ENCODE measurements at places on chromosomes 6 and 20.

DNA sequence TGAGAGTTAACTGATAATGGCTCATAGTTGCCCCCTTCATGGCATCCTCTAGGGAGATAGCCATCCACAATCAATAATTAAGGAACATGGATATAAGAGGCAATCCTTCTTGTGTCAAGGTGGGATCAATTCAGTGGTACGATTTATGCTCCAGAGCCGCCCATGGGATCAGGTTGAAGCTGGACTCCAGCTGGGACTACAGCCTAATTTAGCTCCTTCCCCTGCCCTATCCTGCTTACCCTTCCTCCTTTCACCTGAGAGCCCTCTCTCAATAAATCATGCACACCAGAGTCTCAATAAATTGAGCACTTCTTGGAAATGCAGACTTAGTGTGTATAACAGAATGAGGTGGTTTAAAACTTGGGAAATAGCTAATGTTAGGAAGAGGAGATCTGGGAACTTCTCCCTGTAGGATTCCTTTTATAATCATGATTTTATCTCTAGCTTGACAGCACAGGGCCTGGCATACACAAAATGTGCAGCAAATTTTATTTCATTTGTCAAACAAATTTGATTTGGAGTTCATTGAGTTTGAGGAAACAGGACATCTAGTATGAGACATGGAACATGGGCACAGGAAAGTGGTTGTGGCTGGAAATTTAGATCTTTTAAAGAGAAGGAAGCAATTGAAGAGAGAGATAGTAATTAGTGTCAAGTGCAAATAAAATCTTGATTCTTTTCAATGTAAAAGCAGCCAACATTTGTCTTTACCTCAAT is 28.6 kb upstream of the OGFRL1 start:
- no peak for DNase-seq

DNA sequence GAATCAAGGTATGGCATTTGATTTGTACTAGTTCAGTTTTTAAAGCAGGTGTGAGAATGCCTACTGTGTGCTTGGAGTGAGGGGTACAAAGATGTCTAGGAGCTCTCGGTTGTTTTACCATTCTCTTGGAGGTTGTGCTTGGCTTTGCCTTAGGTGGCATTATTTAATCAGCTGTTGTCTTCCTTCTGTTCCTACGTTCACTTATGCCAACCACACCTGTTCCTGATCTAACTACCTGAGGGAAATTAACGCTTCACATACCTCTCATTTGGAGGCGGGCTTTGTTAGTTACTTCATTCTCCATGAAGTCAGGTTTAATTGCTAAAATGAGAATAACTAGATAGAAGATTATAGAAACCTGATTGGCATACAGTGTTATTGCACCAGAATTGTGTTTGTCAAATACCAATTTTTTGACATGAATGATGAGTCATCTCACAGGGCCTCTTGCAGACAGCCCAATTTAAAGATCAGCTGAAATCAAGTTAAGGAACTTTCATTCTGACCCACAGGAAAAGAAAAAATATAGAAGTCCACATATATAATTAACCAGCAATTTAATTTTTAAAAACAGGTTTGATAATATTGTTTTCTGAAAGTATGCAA is 24.8 kb upstream of the PBOV1 start:
- DNase-seq, result no peak

DNA sequence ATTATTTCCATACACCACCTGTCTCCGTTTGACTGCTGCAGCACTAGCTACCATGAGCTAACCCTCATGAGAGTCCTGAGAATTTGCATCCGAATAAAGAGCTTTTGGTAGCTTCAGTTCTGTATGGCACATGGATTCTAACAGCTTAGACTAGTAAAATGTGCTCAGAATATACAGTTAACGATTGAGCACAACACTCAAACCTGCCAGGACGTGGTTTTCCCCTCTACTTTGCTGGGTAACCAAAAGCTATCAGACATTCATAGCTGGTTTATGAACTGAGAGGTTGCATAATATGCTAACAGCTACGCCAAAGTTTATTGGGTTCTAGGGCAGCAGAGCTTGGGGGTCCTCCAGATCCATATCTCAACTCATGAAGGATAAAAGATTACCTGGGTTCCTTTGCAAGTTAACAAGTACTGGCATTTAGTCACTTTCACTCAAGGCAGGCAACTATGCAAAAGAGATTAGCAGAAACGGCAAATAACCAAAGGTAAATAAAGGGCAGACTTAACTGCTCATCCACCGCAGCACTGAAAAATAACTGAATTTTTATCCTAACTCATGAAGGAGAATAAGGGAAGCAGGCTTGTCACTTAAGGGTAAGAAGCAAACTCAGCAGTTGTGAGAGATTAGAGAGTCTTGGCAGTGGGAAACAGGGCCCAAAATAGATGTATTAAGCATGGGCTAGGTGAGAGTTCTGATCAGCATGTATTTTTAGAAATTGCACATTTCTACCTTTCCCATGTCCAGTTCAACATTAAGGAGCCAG is 29.4 kb downstream of the NUDT3 start:
- no peak for DNase-seq

DNA sequence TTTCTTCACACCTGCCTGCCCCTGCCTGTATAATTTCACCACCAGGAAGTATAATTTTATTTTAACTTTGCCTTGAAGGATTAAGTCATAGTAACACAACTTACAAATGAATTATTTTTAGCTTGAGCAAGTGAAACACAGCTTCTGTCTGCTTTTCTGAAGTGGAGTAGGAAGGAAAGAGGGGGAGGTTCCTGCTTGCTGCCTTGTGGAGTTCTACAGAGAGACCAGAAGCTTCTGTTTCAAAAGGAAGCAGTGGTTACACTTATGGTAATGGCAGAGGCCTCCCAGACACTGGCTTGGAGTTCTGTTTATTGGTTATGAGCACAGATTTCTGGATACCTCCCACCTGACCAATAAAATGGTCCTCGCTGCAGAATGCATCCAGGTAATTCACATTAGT is 159.6 kb downstream of the TMEM200A start:
- DNase-seq, result no peak

DNA sequence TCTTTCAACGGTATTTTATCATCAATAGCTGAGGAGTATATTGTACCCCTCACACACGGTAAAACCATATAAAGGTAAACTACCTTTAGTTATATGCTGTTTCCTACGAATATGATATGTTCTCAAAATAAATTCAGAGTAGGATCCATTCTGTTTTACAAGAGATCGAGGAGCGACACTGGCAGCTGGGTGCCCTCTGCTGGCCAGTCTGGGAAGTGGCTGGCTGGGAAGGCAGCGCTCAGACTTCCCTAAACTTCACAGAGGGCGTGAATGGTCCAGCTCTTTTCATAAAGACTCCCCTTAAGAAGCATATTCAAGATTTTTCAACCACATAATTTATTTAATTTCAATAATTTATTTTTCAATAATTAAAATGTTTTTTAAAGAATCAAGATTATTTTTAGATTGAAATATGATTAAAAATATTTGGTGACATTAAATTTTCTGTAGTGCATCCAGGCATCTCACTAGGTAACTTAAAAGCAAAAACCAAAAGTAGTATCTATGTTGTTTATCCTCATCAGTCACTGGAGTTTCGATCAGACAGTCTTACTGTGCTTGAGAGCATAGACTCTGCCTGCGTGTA is 187.5 kb upstream of the PDE10A start:
- DNase-seq, result peak; percentile 36

DNA sequence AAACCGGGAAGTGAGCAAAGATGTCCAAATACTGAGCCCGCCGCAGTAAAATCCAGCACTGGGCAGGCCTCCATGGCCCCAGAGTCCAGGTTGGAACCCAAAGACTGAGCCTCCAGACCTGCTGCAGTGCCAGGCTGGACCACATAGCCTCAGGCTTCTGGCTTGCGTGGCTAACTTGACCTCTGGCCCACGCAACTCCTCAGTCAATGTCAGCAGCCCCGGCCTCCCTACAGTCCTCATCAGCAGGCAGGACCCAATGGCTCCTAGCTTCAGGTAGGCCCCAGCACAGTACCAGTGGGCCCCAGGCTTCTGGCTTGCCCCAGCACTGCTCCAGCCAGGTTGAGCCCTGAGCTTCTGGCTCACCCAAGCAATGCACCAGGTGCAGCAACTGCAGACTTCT is 245.1 kb upstream of the AFDN start:
- no peak for DNase-seq

- no peak for DNase-seq
Measured at GRCh38 chr20:54622333-54623295, 147.2 kb downstream of the DOK5 start.

GRCh38 chr6:127176146-127176545 is 57.7 kb downstream of the RSPO3 start:
- no peak for DNase-seq

DNA sequence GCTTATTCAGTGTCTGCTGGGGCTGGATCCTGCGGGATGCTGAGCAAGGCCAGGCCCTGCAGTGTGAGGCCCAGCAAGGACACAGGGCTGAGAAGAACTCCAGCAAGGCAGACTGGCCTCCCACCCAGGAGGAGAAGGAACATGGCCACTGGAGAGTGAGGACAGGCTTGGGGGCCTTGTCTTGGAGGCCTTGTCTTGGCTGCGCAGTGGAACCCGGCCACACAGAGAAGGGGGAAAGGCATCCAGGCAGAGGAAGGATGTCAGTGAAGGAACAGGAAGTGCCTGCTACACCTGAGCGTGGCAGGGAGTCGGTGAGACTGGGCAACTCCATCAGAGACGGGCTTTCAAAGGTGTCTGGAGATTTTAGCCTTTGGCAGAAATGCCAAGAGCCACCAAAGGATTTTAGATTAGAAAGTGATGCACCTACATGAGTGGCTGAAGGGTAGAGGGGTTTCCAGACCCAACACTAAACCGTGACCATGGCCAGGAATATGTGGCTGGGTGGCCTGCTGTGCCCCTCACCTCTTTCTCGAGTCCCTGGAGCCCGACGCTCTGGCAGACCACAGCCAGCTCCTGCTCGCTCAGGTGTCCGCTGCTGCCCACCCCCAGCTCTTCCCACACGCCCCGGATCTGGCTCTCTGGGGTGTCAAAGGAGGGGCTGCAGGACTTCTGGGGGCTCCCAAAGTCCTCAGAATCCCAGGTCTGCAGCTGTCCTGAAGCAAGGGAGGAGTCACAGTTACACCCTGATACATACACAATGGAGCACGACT is 80.8 kb downstream of the NINL start:
- DNase-seq, result no peak

DNA sequence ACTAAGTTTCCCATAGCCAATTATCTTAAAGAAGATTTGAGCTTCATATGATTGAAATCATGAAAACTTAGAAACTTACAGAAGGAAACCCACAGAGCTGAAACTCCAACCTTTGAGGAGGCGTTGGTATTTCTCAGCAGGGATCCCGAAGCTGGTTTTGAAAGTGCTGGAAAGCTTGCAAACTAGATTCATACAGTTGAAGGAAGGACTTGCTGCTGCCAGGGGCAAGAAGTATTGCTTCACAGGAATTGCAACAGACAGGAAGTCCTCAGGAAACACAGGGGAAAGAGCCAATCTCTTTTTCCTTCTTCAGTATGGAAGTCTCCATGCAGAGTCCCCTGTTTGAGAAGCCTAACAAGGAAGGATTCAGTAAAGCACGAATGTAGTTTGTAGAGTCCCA is 419.7 kb downstream of the CD109 start:
- DNase-seq, result no peak

DNA sequence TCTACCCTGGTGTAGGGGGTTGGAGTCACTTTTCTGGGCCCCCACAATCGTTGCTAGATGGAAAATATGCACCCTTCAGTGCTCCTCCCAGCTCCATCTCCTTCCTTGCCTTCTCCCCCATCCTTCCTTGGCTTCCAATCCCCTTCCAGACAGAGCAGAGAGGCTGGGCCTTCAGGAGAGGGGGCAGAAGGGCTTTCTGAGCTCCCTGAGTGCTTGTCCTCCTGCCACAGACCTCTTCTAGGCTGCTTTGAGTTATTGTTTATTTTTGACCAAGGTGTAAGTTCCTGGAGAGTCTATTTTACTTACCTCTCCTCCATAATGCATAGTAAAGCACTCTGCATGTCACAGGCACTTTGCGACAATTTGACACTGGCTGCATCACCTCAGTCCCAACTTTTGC is 96.4 kb upstream of the CNKSR3 start:
- no peak for DNase-seq

DNA sequence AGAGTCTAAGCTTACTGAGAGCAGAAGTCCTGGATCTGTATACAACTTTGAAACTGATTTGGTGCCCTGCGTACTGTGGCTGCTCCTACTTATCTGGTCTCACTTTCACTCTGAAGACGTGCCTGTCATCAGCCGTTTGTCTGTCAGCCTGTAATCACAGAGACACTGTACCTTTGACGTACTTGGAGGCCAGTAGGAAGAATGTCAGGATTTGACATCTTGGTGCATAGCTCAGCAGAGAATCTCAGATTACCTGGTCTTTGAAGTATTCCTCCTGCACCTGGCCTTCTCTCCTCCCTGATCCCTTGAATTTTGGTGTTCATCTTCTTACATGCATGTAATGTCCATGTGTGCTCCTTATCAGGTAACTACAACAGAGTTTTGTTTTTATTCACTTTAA is 37.7 kb downstream of the DSE start:
- no peak for DNase-seq

DNA sequence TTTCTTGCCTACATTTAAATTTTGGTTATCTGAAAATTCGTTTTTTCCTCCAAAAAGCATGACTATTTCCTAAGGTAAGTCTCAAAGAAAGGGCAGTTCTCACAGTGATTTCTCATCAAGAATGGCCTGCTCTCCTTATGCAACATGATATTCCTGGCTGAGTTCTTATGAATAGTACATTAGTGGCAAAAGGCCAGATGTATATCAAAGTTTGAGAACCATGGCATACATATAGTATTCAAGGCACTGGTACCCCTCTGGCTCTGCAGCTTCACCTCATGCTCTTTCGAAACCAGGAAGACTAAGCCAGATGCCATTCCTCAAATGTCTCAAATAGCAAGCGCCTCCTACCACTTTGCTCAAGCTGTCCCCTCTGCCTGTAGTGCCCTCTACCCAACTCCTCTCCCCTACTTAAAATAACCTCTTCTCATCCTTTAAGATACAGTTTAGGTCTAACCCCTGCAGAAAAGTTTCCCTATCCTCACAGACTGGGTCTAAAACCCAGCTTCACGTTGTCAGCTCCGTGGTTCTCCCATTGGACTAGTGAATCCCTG is 280.3 kb downstream of the HACE1 start:
- DNase-seq, result no peak

GRCh38 chr6:111614833-111615582 is 9.3 kb upstream of the TRAF3IP2 start:
- no peak for DNase-seq

DNA sequence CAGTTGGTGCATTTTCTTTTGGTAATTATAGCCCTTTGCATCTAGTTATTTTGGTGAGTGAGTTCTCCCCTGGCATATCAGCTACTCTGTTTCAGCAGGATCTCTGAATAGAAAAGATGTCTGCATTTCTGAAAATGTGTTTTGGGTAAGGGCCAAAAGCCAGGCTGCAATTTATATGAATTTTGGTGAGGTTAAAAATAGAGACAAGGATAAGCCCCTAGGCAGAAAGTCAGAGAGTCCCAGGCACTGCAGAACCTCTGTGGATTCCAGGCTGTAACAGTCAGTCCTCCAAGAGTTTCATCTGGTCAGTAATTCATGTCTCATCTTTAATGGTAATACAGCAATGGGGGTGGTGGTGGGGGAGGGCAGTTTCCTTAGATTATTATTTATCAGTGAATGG is 53.0 kb downstream of the HDGFL1 start:
- DNase-seq, result no peak
